ENCODE measurements at places on chromosomes 11 and 22.

DNA sequence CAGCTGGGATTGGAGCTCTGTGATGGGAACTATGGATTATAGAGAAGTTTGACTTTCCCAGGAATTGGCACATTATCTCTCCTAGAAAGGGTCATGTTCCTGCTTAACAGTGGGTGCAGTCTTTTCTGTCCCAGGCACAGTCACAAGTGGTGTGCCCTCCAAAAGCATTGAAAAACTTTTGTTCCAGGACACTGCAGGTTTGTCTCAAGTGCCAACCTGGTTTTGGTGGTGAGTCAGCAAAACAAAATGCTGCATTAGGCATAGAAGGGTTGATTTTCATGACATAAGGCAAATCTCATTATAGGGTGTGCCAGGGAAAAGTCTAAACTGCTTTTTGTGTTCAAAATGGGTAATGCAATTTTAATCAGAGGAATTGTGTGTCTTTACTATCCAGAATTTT, 4.9 kb downstream of the HTATIP2 start:
- no peak for DNase-seq

GRCh38 chr11:122910775-122911174, 28.2 kb downstream of the JHY start:
- peak; percentile 13 for DNase-seq

- peak; percentile 29 for DNase-seq
These were observed 594.5 kb downstream of the NTM start for GRCh38 chr11:131964698-131965483.

GRCh38 chr22:30918761-30919160, 49.8 kb downstream of the MORC2 start:
- DNase-seq = no peak

DNA sequence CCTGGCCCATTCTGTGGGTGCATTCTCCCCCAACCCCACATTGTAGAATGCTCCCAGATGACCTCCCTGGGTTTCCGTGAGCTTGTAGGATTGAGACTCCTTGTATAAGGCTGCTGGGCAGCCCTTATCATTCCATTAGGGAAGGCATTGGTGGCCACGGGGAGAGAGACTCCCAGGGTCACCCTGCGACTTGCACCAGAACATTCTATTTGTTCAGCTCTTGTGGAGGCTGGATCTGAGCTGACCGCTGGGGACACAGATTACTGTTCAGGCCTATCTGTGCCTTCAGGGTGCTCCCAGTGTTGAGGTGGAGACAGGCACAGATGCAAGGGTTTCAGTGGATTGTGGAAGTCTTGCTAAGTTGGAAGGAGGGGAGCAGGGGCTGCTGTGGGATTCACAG, 17.8 kb downstream of the MICALL1 start:
- DNase-seq = no peak

- no peak for DNase-seq
These were observed 1196.3 kb downstream of the BRD1 start for GRCh38 chr22:48631288-48631863.

DNA sequence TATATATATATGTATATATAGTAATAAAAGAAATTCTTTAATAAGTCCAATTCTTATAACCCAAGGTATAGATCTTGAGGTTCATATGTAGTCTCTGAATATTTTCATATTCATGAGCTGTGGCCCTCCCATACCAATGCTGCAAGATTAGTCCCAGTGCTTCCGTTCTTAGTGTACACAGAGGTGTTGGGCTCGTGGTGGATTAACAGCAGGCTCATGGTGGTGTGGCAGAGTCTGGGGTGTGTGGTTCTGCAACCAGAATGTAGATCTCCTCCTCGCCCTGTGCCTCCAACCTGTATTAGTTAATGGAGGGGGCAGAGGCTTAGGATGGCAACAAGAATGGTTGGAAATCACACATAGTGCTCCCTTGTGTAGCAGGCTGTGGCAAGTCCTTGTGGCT, 16.8 kb downstream of the PRDM10 start:
- no peak for DNase-seq

DNA sequence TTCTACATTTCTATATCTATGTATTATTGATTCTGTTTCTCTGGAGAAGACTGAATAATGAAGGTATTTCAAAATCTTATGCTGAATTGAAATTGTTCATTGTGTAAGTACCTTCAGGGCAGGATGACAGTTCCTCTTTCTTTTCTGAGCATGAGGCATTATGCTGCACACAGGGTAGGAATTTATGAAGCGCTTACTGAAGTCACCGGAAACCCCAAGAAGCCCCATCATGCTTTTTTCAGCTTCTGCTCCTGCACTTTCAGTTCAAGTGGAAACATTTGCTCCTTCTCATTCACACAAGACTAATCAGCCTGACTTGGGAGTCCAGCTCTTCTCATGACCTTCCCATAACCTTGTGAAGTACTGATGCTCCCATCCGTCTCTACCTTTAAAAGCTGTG, 314.7 kb upstream of the SORL1-AS1 start:
- peak; percentile 11 for DNase-seq

DNA sequence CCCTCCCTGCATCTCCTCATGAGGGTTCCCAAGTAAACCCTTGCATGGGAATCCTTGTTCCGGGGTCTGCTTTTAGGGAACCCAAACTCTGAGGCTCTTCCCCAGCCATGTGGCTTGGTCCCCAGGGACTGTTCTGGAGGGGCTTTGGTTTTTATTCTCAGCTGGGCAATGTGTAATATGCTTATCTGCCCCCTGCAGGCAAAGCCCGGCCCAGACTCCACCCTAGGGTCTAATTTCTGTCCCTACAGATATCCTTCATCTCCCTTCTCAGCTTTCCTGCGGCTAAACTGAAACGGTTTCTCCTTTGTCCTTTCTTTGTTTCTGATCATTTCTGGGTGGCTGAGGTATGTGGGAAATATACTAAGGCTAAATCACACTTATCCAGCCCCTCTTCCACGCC, 37.1 kb downstream of the TST start:
- no peak for DNase-seq

- DNase-seq = peak; percentile 100
These were observed 46.5 kb upstream of the FIBIN start for GRCh38 chr11:26947379-26947844.

DNA sequence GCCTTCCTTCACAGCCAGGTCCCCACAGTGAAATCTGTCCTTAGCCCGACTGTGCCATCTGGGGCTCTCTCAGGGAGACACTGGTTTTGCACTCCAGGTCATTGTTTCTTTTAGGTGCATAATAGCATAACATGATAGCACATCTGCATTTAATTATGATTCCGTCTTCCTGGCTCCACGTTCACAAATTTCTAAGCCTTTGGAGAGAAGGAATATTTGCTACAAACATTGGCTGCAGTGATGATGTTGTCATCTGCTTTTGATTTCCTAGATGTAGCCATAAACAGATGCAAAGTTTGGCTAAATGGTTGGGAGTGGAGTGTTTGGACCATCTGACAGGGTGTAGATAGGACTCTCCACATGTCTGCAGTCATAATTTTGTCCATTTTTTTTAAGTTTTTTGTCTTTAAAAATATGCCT, 12.0 kb upstream of the CAT start:
- DNase-seq = peak; percentile 90

GRCh38 chr11:91921974-91922373, 302.6 kb upstream of the FAT3 start:
- DNase-seq = no peak

DNA sequence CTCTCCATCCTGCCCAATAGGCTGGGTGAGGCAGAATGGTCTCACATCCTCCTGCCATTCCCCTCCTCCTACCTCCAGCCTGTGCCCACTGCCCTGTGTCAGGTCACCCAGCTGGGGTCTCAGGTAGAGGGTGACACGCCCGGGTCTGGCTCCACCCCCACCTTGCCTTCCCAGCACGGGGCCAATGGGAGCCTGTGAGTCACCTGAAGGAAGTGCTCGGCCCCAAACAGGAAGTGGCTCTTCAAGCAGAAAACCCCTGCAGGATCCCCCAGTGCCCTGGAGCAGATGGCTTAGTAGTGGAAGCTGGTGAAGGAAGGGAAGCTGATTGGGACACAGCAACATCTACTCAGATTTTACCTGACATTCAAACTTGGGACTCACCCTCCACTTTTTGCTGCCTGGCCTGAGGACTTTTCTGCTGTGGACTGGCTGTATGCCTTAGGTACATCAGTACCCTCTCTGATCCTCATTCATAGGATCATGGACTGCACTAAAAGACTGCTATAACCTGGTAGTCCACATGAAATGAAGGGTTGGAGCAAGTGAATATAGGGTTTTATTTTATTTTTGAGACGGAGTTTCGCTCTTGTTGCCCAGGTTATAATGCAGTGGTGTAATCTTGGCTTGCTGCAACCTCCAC, 33.4 kb downstream of the GDPD5 start:
- DNase-seq = peak; percentile 45

DNA sequence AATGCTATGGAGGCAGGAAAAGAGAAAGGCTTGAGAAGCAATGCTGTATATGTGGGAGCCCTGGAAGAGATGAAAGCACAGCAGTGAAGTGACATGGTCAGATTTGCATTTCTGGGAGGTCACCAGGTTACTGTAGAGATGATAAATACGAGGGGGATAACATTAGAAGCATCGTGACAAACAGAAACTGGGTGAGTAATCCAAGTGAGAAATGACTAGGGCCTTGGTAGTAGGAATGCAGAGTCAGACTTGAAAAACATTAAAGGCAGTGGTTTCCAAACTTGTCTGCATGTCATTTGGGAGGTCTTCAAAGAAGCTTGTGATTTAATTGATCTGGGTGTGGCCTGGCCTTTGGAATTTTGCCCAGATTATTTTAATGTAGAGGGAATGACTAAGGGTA, 43.9 kb downstream of the CCDC34 start:
- DNase-seq = peak; percentile 94

GRCh38 chr11:8080674-8081590, at the start of gene TUB:
Gene TUB, plus strand, starts transcription at chr11:8081211. Its CDS starts 300 bp downstream, at chr11:8081511.
- DNase-seq = peak; percentile 53

- peak; percentile 41 for DNase-seq
These were observed 25.0 kb downstream of the MED15 start for GRCh38 chr22:20532256-20532993.

GRCh38 chr11:116062129-116062489, 557.9 kb upstream of the CADM1 start:
- DNase-seq = no peak

DNA sequence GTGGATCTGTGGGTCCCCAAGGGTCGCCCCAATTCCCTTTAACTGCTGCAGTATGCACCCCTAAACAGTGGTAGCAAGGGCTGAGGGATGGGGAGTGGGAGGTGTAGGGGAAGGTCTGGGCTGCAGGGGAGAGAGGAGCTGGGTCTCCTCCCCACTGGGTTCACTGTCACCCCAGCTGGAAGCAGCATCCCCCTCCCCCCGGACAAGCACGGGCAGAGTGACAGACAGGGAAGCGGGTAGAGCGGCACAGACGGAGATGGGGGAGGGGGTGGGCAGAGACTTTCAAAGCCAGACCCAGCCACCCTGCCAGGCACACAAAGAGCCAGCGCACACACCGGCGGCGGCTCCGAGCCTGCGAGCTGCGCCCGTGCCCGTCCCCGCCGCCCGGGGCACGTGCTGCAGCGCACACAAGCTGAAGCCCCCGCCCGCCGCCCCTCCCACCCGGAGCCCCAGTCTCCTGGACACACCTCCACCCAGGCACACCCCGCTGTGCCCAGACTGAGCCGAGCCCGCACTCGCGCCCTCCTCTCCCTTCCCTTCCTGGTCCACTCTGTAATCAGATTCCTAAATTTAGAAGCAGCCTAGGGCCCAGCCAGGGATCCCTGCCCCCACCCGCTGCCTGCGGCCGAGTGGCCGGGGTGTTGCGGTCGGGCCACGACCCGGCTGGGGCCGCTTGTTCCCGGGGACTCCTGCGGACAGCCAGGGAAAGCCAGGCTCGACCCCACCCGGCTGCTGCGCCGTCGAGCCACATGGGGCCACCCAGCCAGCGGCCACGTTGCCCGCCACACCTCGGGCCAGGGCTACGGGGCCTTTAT, 935 bp upstream of the RCOR2 start:
- DNase-seq = peak; percentile 60

DNA sequence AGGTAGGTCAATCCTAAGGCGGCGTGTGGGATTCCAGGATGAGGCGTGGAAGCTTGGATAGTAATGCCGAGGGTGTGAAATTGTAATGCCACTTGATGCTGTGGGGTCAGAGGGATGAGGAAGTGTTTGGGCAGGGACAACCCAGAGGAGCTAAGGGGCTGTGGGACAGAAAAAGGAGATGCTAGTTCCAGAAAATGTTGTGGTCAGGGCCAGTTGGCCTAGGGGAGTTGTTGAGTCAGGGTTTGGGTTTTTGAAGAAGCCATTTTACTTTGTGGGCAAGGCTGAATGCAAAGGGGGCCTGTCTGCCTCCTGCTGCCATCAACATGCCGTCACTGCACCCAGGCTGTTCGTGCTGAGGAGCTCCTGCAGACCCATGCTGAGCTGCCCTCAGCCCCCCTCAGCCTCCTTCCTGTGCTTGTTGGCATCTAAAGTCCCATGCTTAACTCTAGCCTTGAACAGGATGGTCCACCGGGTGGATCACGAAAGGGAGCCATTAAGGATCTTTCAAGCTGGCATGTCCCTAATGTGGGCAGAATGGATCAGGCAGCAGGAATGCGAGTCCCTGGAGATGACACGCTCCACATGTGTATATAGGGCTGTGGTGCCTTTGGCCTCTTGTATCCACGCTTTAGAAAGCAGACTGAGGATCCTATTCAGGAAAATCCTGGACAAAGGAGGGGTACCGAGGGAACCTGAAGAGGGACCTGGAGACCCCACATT, 2.1 kb downstream of the C11orf16 start:
- DNase-seq = peak; percentile 23

DNA sequence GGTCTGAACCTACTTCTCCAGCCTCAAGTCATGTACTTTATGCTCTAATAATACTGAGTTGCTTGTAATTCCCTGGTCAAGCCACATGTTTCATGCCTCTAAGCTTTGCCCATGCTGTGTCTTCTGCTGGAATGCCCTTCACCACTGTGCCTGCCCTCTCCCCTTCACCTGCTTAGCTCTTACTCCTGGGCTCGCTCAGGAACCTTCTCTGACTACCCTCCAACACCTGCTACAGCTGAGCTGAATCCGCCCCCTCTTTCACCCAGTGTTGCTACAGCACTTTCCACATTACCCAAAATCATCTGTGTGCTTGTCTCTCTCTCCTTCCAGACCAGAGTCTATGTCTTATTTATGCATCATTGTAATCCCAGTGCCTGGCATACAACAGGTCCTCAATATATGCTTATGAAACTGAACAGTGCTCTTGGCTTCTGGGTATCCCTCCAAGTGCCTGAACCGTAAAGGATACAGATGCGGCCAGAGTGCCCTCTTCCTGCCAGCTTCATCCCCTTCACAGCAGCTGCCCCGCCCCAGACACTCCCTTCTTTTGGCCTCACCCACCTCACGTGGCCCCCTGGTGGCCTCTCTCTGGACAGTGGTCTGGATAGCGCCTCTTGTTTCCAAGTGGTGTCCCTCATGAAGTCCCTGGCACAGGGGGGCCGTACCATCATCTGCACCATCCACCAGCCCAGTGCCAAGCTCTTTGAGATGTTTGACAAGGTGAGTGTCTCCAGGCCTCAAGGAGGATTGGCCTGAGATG, 7.1 kb downstream of the ABCG4 start:
- DNase-seq = no peak

DNA sequence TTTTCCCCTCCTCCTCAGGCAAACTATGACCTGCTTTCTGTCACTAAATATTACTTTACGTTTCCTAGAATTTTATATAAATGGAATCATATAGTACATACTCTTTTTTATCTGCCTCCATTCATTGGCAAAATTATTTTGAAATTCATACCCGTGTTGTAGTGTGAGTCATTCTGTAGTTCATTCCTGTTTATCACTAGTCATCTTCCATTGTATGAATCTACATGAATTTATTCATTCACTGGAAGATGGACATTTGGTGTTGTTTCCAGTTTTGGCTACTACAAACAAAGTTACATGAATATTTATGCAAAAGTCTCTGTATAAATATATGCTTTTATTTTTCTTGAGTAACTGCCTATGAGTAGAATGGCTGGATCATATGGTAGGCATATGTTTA, 60.7 kb upstream of the OPCML start:
- DNase-seq = no peak

Data from fibroblast of skin of right biceps (primary cell).